ENCODE measurements at places on chromosomes 5 and 9.

DNA sequence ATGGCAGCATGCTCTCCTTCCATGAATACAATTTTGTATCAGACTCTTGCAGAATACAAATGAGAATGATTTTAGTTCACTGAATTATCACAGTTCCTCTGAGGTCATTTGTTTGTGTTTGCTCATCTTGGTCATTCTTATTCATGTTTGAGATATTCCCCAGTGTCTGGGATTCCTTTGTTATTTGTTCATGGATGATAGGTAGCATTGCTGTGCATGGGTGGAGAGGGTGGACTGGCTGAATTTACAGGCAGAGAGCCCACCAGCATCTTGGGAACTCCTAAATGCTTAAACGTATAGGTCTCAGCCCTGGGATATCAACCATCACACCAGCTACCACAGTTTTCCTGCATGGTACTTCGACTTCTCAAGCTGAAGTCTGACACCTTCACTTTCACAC lies 459.8 kb downstream of the CCDC171 start:
- DNase-seq: no peak

- DNase-seq: no peak
Observed at GRCh38 chr5:139481122-139481533, 1.4 kb downstream of the STING1 start.

GRCh38 chr5:168366116-168366515 lies 74.7 kb downstream of the WWC1 start:
- DNase-seq: no peak

- peak; percentile 11 for DNase-seq
Observed at GRCh38 chr9:2761424-2761823, 44.1 kb downstream of the KCNV2 start.

- no peak for DNase-seq
Observed at GRCh38 chr5:16061163-16061562, 118.4 kb downstream of the MARCHF11 start.

- no peak for DNase-seq
Observed at GRCh38 chr5:72541501-72542225, 34.5 kb upstream of the ZNF366 start.

GRCh38 chr5:171801839-171802238 lies 16.2 kb downstream of the SMIM23 start:
- DNase-seq: no peak

- no peak for DNase-seq
Observed at GRCh38 chr5:175694371-175695160, 36.7 kb downstream of the HRH2 start.

- DNase-seq: peak; percentile 35
Observed at GRCh38 chr9:117555964-117556629, 141.2 kb upstream of the ASTN2 start.

- DNase-seq: no peak
Observed at GRCh38 chr5:171776770-171777759, 8.6 kb upstream of the SMIM23 start.

- DNase-seq: no peak
Observed at GRCh38 chr5:6752782-6753181, 39.5 kb downstream of the TENT4A start.

- DNase-seq: no peak
Observed at GRCh38 chr9:28696960-28697359, 1123.7 kb upstream of the C9orf72 start.

DNA sequence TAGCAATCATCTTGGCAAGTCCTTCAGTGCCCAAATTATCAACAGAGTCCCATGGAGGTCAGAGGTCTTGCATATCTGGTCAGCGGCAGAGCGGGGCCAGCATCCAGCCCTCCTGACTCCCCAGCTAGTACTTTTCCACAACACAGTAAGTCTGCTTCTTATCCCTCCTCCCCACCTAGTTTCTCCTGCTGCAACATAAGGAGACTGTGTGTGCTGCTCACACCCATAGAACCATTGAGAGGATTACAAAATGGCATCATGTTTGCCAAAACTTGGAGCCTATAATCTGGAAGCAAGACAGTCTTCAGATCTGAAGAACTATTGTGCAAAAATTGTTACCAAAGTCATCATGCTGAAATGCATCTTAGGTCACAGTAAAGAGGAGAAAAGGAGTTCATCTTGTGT lies 125.8 kb upstream of the ZNF366 start:
- no peak for DNase-seq

DNA sequence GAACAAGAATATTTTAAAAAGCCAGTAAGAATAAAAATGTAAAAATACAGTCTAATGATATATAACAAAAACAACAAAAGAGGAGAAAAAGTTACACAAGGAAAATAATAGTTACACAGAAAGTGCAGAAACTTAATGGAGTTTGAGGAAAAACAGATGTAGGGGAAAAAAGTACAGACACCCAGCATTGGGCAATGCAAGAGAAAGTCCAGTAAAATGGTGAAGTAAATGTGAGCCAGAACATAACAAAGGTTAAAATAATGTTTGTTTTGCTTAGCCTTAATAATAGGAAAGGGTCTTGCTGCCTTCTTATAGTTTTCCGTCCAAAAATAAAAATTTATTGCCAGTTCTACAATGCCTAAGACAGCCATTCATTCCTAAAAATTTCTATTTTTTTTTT lies 364.2 kb downstream of the NNT start:
- DNase-seq: no peak

DNA sequence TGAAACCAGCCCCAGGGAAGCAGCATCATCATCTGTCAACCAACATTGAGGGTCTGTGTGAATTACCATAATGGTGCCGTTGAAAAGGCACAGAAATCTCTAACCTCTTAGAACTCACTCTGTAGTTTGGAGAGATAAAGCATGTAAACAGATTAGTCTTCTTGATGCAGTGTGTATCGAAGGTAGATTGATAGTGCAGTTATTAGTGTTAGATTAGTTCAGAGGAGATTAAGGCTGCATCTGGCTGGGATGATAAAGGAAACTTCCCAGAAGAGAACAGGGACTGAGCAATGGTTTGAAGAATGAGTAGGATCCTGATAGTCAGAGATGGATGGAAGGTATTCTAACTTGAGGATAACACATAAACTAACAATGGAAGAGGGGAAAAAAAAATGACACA lies 651.5 kb downstream of the TLE1 start:
- DNase-seq: no peak

GRCh38 chr9:86354818-86355309 lies 654 bp upstream of the TUT7 start:
- DNase-seq: no peak

GRCh38 chr5:143582176-143582575 lies 178.7 kb upstream of the NR3C1 start:
- DNase-seq: no peak

Data from RPMI8226 (cell line).